NCI-H1436 treated with DMSO at 0.1 percent for 48 hours (cell line): ENCODE measurements at places on chromosomes 2 and 18.

GRCh38 chr2:100272841-100273329 lies 49.4 kb downstream of the LONRF2 start:
- DNase-seq: no peak

DNA sequence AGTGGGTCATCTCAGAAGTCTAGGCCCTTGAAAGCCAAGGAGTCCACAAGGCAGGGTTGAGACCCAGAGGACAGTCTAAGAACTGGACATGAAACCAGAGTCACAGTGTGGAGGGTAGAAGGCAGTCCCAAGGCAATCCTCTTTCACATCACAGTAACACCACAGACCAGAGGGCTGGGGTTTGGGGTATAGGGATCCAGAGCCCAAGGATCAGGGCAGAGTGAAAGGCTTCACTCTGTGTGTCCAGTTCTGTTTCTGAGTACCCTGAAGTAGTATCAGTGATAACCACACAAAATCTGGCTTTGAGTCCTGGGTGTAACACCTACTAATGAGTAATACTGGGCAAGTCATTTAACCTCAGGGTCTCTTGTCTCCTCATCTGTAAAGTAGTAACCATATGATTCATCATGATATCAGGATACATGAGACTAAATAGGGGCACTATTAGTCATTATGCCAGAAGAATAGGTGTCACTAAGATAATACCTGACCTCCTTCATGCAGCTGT lies 91.0 kb downstream of the ICA1L start:
- DNase-seq: no peak

GRCh38 chr2:12270876-12271588 lies 445.7 kb upstream of the TRIB2 start:
- DNase-seq: no peak

DNA sequence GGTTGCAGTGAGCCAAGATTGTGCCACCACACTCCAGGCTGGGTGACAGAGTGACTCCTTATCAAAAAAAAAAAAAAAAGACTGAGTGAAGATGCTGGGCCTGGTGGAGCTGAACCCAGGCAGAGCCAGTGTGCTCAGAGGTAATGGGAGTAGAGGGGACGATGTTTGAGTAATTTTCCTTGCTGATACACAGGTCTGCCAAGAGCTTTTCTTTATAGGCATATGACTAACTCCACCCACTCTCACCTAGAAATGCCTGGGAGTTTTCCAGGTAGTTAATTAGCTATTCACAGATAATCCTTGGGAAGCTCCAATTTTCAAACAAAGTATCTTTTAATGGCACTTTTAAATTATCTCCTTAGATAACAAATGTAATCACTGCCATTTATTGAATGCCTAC lies 33.4 kb upstream of the ACSL3 start:
- DNase-seq: no peak

- no peak for DNase-seq
These were observed 75.6 kb downstream of the PID1 start for GRCh38 chr2:229195346-229195947.

GRCh38 chr2:54109848-54110247 lies 5.6 kb upstream of the ACYP2 start:
- DNase-seq: no peak

- DNase-seq: no peak
These were observed 40.4 kb downstream of the L3MBTL4 start for GRCh38 chr18:6374340-6374739.

DNA sequence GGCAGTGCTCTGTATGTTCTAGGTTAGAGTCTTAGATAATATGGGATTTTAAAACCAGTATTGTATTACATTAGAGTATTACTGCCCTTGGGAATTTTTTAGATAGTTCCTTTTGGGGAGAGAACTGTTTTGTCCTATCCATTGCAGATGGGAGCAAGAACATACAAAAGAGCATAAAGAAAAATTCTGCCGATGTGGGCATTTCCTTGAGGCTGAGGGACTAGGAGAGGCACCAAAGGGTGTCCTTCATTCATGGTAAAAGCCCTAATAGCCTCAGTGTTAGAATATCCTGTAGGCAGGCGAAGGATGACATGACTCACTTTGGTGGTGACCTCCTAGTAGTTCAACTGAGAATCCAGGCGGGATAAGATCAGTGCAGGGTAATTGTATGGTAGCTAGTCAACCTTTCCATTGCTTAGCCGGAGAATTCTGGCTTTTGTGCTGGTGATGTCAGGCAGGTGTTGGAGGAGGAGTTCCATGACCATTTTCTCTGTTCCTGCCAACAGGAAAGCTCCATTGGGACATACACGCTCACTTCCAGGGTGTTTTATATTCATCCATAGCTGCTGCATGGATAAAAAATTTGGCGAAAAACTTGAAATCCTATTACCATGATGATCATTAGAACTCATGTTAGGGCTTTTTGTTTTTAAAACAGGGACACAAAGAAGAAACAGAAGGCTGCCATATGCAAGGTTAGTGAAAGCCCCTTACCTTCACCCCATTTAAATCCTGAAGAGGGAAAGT lies 28.1 kb downstream of the EPAS1 start:
- DNase-seq: no peak

DNA sequence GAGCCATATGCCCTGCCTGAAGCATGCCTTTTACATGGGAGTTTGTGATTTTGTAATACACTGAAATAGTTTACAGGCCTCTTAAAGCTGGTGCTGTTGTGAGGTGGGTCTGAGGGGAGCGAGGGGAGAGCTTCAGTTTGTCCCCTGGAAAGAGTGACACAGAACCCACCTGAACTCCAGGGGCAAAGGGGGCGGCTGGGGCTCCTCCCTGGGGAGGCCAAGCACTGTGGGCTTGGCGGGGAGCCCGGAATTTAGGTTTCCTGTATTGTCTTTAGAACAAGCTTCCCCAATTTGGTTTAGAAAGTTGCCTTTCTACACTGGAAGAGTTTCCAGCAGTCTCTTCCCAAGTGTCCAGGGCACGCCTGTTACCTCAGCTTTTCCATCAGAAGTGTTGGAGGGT lies 75.7 kb downstream of the VAPA start:
- no peak for DNase-seq

GRCh38 chr2:185245216-185245615 lies 493.4 kb upstream of the FSIP2 start:
- DNase-seq: no peak

DNA sequence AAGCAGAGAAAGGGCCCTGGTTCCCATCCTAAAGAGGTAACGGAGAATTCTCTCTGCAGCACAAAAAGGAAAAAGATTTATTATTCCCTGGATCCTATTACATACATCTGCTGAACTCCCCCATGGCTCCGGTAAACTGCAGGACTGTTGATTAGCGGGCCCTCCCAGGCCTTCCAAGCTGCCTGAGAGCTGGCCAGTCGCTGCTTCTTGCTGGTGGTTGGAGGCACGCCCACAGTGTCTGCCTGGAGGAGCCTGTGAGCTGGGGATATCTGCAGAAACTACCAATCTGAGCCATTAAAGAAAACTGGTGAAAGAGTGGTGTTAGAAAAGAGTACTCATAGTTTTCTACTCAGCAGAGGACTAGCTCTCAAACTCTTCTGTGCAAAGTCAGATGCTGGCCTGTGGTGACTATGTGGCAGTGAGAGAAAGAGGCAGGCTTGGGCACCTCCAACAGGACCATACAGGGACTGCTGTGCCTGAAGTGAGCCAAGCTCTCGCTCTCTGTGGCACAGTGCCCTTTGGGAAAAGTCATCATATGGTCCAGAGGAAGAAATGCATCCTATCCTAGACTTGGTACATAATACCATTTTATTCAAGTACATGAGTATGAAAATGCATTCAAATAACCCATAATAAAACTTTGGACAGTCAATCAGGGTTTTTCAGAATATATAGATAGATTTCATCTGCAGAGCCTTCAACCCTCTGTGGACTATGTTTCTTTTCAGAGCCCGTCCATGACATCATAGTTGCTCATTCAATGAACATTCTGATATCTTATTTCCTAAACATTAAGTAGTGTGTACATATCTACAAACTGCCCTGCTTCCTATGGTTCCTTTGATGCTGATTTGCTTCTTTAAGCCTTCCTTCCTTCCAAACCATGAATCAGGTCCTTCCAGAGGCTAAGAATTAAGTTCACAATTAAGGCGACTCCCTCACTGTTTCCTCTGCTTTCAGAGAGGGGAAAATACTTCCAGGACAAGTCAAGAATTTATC lies 242.0 kb upstream of the LYPD1 start:
- DNase-seq: no peak

- DNase-seq: no peak
These were observed 193.4 kb downstream of the WDR7 start for GRCh38 chr18:56844556-56844955.

DNA sequence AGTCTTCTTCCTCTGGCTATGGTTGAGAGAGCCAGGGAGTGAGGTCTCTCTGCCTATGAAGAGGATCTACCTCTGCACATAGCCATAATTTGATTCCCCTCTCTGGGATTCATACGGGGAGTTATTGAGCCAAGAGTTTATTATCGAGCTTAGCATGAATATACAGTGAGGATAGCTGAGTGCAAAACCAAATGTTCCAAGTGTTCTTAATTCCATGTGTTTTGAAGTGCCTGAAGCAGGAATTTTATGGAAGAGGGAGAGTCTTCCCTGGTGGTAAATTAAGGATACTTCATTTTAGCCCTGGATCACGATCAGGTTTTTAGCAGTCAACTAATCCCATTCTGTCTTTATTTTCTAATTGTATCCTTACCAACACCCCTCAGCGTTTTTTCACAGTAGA lies 270.6 kb downstream of the C1D start:
- no peak for DNase-seq
